ENCODE measurements at places on chromosomes 12 and 14.

- DNase-seq: peak; percentile 23
Observed at GRCh38 chr12:25682421-25682820, 129.3 kb upstream of the LMNTD1 start.

GRCh38 chr14:23110579-23111365 is 6.0 kb upstream of the CIROP start:
- no peak for DNase-seq

DNA sequence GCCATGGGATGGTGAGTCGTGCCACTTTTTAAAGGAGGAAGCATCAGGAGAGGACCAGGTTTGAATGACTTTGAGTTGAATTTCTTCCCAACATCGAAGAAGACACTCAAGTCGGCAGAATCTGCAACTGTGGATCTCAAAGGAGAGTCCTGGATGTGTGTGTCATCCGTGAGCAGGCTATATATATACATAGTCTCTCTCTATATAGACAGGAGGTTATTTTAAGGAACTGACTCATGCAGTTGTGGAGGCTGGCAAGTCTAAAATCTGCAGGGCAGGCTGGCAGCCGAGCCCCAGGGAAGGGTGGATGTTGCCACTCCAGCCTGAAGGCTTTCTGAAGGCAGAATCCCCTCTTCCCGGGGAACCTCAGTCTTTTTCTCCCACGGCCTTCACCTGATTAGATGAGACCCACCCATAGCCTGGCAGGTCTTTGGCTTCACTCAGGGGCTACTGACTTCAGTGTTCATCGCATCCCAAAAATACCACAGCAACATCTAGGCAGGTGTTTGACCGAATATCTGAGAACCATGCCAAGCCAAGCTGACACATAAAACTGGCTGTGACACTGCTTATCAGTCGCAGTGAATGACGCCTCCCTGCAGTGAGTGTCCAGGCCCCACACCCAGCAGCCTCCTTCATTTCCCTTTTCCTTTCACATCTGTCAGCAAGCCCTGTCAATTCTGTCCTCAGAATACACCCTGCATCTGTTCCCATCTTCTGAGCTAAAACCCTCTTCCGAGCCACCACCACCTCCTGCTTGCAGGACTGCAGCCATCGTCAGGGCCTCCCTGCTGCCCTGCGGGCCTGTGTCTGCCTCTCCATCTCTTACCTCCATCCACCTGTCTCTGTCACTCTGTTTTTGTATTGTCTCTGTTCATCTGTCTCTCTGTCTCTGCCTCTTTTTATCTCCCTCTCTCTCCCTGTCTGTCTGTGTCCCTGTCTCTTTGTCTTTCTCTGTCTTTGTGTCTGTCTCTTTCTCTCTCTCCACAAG is 54.0 kb downstream of the ZNF664 start:
- peak; percentile 86 for DNase-seq

- no peak for DNase-seq
Observed at GRCh38 chr12:66633676-66634075, 45.2 kb downstream of the GRIP1 start.

- DNase-seq: no peak
Observed at GRCh38 chr12:51328587-51328986, 4.6 kb upstream of the BIN2 start.

DNA sequence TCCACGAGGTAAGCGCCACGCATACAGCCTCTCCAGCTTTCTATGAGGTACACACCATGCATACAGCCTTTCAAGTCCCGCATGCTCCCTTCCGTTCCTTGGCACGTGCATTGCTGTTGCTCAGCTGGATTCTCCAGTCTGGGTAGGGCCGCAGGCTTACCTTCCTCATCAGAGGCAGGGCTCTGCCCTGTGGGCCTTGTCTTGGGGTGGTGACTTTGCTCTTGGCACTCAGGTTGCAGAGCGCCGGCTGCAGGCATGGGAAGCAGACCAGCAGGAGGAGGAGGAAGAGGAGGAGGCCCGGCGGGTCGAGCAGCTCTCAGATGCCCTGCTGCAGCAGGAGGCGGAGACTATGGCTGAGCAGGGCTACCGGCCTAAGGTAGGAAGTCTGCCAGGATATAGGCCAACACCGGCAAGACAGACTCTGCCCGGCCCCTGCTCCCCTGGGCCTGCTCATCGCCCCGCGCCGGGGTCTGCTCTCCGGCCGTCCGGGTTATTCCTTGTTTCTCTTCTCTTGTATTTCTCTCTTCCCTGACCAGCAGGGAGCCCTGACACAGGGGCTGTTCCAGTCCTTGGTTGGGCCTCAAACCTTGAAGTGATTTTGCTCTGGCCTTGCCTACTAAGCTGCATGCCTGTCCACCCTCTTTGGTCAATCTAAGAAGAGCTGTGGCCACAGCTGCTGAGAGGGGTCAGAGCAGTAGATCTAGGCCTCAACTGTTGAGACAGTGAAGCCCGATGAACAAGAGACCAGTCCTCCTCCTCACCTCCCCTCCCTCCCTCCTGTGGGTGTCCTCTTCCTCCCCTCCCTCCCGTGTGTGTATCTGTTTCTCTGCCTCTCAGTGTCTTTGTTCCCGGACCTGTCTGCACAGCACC is 15.3 kb downstream of the TCHP start:
- DNase-seq: no peak

- DNase-seq: no peak
Observed at GRCh38 chr12:39627914-39628313, 8.3 kb upstream of the ABCD2 start.

DNA sequence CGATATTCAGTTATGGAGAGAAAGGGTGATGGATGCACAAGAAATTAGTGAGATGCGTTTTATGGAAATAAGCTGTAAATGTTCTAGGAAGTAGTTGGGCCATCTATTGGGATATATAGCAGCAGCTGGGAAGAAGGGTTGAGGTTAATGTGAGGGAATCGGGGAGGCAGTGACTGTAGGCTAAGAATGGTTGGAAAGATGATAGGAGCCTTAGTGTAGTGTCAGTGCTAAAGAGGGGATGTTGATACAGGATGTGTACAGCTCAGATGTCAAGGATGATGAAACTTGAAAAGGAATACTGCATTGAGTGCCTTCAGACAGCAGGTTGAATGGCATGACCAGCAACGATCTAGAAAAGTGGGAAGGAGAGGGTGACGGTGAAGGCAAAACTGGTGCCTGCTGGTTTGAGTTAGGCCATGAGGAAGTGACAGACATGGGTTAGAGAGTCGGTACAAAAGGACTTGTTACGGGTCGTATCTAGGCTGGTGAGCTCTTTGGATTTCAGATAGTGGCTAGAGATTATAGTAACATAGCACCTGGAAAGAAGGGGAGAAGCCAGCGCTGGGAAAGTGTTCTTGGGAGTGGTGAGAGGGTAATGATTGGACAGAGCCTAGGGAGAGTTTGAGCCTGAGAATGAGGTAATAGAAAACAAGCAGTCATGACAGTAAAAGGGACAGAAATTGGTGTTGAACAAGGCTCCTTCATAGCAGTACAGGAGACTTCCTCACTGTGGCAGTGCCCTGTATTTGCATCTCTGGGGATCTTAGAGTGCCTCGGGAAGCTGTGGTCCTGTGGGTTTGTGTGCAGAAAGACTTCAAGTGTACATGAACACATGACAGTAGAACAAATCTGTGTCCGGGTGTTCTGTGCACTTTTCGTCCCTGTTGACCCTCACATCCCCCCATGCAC is 9.6 kb downstream of the MARS1 start:
- no peak for DNase-seq

DNA sequence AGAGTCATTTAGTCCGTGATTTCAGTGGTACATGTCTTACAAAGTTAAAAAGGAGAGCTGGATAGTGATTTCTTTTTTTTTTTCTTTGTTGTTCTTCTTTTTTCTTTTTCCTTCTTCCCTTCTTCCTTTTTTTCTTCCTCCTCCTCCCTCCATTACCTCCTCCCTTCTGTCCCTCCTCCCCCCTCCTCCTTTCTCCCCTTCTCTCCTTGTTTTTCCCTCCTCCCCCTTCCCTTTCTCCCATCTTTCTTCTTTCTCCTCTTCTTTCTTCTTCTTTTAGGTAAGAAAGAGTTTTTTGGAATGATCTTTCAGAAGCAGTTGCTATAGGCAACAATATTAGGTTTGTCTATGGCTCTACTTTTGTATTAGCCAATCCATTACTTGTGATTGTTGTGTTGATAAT is 368.6 kb downstream of the RAD51B start:
- DNase-seq: no peak

DNA sequence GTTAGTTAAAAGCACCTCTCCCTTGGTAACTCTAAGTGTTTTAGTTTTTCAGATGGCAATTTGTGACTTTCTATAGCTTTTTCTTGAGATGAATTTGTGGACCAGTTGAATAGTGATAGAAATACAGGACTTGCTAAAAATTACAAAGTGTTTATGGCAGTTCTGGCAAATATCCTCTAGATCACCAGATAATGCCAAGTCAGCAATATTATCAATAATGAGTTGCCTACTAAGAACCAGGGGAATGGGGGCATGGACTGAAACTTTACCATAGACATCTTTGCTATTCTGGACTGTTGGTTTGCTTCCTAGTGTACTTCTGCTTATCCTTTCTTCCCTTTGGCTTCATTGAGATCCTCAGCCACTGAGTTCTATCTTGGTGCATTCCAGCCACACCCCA is 584.2 kb downstream of the DIO2 start:
- DNase-seq: no peak

- no peak for DNase-seq
Observed at GRCh38 chr14:103209054-103209453, 85.8 kb downstream of the TNFAIP2 start.

GRCh38 chr14:22112004-22112403 is 438.4 kb upstream of the OR4E1 start:
- no peak for DNase-seq

Measured in IMR-90 (cell line).